HepG2 (cell line): ENCODE measurements at places on chromosomes 5 and 9. TPM values are rescaled to one million over a fixed set of nuclear protein-coding genes. Genes with fewer than 3 reads are reported as not detected.

The FAM163B gene
- total RNA-seq = not detected in 2 replicates

The ADGRV1 gene
- total RNA-seq = 0.84 and 1.7 TPM in 2 replicates

The TYRP1 gene
- 0.28 TPM in 1 of 2 replicates, not detected in the other for total RNA-seq

The RNF130 gene
- total RNA-seq = 21.3 and 28.2 TPM in 2 replicates
